ENCODE measurements at places on chromosomes 4 and X. TPM values are rescaled to one million over a fixed set of nuclear protein-coding genes. Genes with fewer than 3 reads are reported as not detected.

GRCh38 chr4:99390055-99390454 is 37.5 kb upstream of the ADH1C start:
- no peak for DNase-seq

DNA sequence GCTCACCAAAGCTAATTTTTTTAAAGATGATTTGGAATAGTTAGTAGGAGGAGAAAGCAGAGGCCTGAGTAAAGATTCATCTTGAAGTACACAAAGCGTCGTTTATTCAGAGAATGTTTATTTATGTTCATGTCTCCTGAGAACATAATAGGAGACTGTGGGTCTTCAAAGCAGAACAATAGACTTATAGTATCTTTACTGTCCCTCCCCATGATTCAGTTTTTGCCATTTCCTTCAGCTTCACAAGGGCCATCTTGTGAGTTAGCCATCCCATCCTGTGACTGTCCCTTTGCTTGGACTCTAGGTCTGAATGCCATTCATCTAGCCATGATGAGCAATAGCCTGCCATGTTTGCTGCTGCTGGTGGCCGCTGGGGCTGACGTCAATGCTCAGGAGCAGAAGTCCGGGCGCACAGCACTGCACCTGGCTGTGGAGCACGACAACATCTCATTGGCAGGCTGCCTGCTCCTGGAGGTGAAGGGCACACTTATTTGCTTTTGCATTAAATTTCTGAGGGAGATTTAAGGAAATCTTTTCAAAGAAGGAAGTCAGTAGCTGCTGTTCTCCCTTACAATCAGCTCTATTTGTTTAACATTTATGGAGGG is 105.8 kb downstream of the NFKB1 start:
- DNase-seq: no peak

GRCh38 chr4:41579526-41579925 is 41.6 kb downstream of the LIMCH1 start:
- DNase-seq: no peak

DNA sequence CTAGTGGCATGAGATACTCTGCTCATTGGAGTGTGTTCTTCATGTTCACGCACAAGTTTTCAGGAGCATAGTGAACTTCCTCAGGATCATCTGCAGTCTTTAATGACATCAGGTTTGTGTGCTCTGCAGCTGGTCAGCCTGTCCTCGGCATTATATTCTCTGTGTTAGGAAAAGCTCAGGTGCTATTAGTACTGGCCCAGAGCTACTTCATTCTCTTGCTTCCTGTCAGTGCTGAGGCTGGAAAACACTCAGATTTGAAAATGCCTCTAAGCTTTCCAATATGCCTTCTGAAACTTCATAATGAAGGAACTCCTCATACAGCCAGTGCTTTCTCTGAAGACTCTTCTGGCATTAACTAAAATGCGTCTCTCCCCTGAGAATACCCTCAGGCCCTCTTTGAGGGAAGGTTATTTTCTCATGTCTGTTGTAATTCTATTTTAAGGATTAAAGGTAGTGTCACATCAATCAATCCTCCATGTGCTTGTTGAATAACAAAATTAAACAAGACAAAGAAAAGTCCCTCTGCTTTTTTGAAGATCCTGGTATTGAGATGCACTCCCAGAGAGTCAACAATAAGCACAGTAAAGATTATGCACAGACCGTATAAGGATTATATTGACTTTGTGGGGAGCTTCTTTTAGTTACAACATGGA is 666.4 kb downstream of the ADGRL3 start:
- no peak for DNase-seq

Gene MAGEB1
- not detected for total RNA-seq

Gene CXCL3
- not detected for total RNA-seq

DNA sequence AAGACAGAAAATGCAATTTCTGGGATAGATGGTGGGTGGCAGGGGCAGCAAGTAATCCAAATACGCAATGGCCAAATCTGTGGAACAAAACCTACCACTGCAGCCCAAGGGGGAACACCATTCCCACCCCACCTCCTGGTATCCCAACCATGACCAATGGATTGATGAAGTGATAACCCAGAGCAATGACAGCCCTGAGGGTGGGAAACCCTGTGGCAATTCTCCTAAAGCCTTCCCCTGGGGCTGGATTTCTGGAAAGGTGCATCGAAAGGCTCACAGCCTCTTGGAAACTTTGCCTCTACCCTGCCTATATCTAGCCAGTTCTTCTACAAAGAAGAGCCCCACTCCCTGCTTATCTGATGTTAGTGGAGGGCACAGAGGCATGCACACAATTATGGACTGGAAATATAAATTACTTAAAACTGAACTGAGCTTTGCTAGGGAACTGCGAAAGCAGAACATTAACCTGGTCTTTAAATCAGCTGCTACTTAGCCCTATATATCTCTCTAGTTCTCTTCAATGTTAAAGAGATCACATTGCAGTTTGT is 59.9 kb upstream of the TXK start:
- no peak for DNase-seq

- DNase-seq: no peak
These were observed 61.5 kb downstream of the GALNT7 start for GRCh38 chr4:173230062-173230461.

DNA sequence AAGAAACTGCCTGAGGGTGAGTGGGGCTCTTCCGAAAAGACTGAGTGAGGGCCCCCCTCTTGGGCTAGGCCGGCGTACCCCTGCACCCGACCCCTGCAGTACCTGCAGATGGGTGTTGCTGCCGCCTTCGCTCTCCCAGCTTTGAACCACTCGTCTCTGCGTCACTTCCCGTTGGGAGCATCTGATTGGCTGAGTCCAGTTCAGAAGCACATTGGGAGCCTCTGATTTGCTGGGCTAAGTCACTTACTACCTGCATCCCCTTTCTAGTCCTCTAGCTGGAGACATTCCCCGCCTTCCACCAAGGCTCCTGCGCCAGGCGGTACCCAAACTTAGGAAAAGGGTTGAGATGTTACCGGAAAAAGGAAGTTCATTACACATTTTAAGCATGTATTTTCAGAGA is 20.4 kb upstream of the WWC2 start:
- no peak for DNase-seq

- no peak for DNase-seq
These were observed 642.1 kb downstream of the CCSER1 start for GRCh38 chr4:90769251-90769650.

Gene NPNT
- total RNA-seq: not detected

DNA sequence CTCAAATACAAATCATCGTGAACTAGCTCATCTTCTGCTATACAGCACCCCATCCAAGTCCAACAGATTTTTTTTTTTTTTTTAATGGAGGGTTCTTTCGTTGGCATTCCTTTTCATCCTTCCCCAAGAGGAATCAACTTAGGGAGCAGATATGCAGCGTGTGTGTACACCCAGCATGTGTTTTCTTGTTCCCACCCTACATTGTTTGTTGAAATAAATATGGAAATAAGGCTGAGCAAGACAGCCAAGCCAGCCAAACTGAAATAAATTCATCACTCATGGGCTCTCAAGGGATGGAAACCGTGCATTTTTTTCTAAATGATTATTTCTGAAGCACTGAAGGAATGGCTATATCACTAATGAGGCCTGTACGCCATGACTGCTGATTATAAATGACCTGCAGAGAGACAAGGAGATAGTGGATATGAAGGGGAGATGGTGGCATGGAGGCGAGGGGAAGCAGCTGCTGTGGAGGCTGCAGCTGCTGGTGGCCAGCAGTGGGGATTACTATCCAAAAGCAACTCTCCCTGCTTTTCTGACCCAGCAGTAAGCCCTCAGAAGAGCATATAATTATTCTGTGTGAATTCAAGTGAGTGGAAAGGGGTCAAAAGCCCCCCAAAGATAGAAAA is 173.9 kb downstream of the MGST2 start:
- DNase-seq: no peak

- DNase-seq: no peak
These were observed 13.1 kb downstream of the SUV39H1 start for GRCh38 chrX:48709522-48710112.

Gene TEX13C
- 0.31 TPM for total RNA-seq

- no peak for DNase-seq
These were observed 331.4 kb downstream of the RAPGEF2 start for GRCh38 chr4:159434114-159434870.

Gene CORIN
- total RNA-seq: not detected

GRCh38 chr4:54074381-54074780 is 10.0 kb upstream of the CHIC2 start:
- no peak for DNase-seq

GRCh38 chr4:15378493-15378892 is 49.3 kb upstream of the C1QTNF7 start:
- DNase-seq: no peak

- DNase-seq: no peak
These were observed 8.5 kb upstream of the SPANXN4 start for GRCh38 chrX:143017272-143017671.

DNA sequence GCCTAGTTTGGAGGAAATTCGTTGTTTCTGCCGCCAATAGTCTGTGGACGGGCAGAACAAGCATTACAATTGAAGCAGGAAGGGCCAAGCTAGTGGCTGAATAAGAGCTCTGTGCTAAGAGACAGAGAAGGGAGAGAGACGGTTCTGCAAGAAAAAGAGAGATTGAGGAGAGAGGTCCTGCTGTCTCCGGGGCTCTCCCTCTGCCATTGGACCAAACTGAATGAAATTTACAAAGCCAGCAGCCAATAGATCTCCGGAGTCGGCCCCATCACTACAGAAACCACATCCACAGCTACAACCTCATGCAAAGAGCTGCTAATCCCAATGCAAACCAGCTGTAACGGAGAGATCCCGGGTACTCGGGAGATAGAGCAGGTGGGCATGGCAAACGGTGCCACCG is at the start of gene NLGN4X:
Gene NLGN4X (minus strand): TSS at position 148 of the 400 bp plus-strand sequence. CDS start 77,401 bp downstream, outside the sequence.
- peak; percentile 88 for DNase-seq

DNA sequence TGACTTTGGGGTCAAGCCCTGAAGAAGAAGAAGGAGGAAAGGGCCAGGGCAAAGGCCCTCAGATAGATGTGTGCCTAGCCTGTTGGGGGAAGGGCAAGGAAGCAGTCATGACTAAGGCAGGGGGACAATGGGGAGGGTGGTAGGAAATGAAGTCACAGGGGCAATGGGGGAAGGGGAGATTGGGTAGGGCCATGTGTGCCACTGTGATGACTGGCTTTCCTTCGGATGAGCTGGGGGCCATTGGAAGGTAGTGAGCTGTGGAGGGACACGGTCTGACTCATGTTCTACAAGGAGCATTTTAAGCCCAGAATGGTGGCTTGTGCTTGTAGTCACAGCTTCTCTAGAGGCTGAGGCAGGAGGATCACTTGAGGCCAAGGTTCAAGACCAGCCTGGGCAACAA is 642.0 kb downstream of the MID1IP1 start:
- DNase-seq: no peak

DNA sequence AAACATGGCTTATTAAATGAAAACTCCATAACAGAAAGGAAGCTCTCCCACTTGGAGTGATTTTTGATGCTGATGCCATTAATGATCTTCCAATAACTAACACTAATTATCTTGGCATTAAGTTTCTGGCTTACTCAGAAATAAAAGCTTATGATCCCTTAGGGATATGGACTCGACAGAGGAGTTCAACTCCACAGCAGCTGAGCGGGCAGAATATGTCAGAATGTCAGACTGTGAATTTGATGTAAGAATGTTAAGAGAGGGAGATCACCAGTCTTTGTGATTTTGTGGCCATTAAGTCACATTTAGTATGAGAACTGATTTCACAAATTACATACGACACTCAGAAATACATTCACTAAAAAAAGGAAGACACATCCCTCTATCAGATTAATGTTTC is 2244.0 kb downstream of the ARAP2 start:
- DNase-seq: no peak

Gene ASB5
- not detected for total RNA-seq

DNA sequence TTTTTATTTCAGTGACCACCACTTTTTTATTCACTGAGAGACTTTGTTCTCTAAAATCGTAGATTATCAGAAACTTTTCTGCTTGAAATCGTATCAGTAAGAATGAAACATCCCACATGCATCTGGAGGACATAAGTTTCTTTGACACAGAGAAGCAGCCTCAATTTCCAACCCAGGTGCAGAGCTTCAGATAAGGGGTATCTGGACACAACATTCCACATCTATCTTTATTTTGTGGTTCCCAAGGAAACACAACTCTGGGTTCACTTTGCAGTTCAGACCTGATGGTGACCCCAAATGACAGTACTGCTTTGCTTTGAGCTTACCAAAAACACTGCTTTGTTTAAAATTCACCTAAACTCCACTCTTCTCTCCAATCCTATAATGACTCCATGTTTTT is 1.3 kb upstream of the CLCN5 start:
- no peak for DNase-seq

Gene CT45A10
- not detected for total RNA-seq

DNA sequence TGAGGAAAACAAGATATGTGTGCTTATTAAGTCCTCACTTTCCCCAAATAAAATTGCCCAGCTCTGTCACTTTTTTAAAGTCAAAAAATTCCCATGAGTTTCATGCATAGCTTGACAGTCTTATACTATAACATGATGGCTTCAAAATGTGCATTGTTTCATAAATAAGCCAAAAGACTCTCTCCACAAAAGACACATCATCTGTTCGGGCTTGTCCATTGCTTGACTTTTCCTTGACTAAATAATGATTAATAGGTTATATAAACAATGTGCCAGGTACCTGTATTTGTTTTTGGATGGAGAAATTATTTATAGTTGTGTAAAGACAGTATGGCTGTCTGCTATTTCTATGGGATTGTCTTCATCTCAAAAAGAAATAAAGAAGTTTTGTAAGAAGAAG is 329.2 kb upstream of the KLF3 start:
- no peak for DNase-seq

DNA sequence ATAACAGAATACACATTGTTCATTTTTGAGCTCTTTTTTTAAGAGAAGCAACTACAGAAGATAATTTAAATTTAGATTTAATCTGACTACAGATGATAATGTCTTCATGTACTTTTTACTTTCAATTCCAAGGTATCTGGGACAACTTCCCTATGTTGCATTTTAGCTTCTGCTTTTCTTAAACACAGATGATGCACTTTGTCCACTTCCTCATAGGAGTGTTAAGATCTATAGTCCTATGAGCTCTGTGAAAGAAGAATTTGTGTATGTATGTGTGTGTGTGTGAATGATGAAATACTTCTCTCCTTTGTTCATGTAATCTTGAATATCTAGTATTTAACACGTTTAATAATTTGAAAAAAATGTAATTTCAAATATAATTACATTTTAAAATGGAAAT is 5.3 kb upstream of the FHIP1A start:
- no peak for DNase-seq

- DNase-seq: no peak
These were observed 35.7 kb downstream of the CASK start for GRCh38 chrX:41887691-41888090.

GRCh38 chrX:145003443-145003842 is 243.9 kb upstream of the SPANXN1 start:
- DNase-seq: no peak

DNA sequence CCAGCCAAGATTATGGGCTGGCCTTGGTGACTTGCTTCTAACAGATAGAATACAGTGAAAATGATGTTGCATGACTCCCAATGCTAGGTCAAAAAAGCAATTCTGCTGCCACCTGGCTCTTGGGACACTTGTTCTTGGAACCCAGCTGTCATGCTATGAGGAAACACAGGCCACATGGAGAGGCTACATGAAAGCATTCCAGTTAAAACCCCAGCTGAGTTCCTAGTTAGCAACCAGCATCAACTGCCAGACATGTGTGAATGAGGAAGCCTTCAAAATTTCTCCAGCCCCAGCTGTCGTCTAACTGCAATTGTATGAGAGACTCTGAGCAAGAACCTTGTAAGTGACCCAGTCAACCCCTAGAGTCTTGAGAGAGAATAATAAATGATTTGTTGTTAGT is 105.2 kb upstream of the FGF16 start:
- DNase-seq: no peak
